ENCODE measurements at places on chromosomes 2 and 18.

- DNase-seq: no peak
Observed at GRCh38 chr2:69723791-69724190, 18.1 kb upstream of the ANXA4 start.

DNA sequence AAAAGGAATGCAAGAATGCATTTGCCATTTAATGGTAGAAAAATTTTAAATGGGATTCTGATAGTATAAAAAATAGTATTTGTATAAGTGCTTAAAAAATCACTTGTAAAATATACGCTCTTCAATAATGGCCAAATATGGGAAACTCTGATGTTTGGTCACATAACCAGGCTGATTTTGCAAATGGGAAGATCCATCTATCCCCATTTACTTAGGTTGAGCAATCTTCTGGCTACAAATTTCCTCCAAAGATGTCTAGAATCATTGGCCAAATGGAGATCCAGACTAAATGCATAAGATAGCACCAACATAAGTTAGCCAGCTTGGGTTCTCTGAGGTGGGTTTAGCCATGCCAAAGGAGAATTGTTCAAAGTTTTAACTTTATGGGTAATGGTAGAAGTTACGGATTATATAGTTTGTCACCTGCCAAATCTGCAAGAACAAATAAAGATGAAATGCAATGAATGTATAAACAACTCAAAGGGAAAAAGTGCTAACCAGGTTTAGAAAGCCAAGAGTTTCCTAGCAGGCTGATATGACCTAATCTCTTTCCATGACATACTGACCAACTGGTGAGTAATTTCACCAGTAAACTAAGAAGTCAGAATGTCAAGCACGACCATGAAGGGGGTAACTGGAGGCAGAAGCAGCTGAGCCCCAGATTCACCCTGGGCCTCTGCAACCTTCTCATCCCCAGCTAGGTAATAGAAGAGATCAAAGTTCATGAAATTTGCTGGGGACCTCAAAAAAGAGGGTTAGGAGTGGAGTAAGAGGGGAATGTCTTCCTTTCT, 10.0 kb downstream of the RHOB start:
- DNase-seq: no peak

DNA sequence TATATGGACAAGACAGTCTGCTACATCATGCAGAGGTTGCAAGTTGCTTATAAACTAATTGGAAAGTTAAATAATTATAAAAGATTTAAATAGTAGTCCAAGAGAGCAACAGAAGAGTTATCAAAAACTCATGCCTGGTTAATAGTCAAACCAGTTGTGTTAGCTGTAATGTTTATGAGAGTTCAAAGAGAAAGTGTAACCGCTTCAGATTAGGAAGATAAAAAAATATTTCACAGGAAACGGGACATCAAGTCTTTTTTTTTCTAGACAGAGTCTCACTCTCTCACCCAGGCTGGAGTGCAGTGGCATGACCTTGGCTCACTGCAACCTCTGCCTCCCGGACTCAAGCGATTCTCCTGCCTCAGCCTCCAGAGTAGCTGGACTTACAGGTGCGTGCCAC, 34.6 kb upstream of the RNF125 start:
- DNase-seq: no peak

DNA sequence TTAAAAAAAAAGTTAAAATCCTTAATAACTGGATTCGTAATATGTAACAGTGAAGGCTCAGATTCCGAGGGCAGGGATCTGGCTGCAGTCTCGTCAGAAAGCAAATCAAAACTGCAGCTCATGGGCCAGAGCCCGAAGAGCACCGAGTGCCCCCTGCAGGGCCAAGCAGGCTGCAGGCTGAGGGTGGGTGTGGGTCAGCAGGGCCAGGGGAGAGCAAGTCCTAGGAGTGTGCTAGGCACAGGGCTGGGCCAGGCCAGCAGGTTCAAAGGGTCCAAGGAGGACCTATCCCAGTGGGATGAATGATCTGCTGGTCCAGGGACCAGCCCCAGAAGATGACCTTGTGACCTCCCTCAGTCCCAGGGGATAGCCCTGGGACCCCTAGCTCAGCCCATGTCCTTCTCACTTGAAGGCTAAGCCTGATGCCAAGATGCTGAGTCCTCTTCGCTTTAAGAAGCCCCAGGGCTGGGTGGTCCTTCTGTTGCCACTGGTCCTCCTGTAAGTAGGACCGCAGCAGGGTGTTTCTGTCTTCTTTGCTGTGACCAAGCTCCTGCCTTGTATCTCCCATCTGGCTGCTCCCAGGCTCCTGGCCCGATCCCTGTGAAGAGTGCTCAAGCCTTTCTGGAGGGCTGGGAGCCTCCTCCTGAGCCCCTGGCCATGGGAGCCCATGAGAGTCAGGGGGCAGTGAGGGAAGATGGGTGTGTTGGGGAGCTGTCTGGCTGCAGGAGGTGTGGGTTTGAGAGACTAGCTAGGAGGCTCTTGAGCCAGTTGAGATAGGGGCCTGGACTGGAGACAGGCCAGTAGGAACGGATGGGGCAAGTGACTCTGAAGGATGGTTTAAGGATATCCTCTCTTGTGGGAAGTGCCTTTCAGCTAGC, 150.7 kb downstream of the DYSF start:
- DNase-seq: peak; percentile 40

- no peak for DNase-seq
Observed at GRCh38 chr2:188645986-188646385, 328.2 kb upstream of the COL3A1 start.

GRCh38 chr18:79519751-79520477, 124.2 kb downstream of the NFATC1 start:
- DNase-seq: no peak

- DNase-seq: no peak
Observed at GRCh38 chr2:83887757-83888156, 571.3 kb downstream of the SUCLG1 start.

DNA sequence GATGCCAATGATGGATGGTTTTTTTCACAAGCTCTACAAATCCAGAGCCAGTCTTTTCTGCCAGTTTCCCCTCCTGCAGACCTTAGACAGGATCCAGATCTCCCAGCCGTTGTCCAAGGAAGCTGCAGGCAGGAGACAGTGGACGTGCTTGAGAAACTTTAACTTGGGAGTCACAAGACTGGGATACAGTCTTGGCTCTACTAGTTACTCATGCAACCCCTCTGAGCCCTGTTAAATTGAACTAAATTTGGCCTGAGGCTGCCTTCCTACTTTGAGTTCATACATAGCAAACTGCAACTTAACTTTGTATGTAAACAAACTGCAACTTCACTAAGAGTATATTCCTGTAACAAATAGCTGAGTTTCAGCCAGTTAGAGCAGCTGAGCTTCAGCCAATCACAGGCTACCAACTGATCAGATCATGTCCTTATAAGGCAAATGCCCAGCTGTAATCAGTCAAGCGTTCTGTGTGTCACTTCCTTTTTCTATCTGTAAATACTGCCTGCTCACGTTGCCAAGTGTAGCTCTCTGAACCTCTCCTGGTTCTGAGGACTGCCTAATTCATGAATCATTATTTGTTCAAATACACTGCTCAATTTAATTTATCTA, 140.9 kb downstream of the CAPN13 start:
- no peak for DNase-seq
